ENCODE measurements at places on chromosomes 13 and 19. TPM values are rescaled to one million over a fixed set of nuclear protein-coding genes. Genes with fewer than 3 reads are reported as not detected.

SHISA7 gene
- total RNA-seq = not detected

TEAD2 gene
- 45.3 TPM for total RNA-seq

ALKBH6 gene
- 33.9 TPM for total RNA-seq

ARHGAP45 gene
- total RNA-seq = 0.21 TPM

DNA sequence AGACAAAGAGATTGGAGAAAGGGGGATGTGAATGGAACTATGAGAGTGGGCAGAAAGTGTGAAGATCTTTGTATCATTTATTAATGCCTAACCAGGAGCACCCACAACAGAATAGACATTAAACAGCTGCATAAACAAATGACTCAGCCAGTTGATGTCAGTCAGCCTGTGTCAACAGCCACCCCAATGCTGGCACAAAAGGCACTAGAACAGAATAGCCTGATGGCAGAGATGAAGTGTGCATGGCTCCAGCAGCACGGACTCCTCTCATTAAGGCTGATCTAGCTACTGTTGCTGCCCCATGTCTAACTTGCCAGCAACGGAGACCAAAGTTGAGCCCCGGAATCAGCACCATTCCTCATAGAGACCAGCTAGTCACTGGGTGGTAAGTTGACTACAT, 7.8 kb downstream of the CPB2 start:
- peak; percentile 53 for DNase-seq

DNA sequence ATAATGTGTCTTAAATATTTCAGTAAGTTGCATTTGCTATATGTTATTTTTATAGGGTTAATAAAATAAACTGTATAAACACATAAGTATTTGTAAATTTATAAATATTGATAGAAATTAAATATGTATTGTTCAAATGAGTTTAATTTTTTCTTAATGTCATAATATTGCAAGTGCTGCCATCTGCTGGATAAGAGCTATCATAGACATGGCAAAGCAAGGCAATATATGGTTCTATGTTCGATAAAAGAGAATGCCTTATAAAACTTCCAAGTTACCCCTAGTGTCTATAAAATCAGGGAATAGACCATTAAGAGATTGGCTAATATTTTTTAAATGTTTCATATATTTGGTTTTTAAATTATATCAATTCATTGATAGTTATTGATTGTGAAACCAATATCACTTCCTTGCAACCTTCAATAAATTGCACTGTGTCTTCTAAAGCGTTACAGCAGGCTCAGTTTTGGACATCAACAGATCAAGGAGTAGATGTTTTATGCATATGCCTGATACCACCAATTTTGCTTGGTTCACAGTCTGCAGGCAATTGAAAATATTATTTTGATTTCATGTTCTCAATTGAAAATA, 29.0 kb upstream of the SLITRK6 start:
- DNase-seq = peak; percentile 34

- peak; percentile 10 for DNase-seq
Observed at GRCh38 chr13:67273001-67273400, 42.9 kb upstream of the PCDH9 start.

GRCh38 chr13:73973156-73973555, 161.0 kb downstream of the KLF12 start:
- DNase-seq = no peak

DNA sequence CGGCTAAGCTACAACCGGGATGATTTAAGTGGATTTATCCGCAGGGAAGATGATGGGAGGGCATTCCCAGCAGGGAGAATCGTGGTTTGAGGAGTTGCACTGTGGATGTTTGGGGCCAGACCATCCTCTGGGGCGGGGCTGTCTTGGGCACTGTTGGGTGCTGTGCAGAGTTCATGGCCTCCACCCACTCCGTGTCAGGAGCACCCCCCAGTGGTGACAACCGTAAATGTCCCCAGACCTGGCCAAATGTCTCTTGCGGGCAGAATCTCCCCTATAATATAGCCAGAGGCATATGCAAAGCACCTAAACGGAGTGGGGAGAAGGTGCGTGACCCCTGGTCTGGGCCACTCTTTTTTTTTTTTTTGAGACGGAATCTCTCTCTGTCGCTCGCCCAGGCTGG, 40.2 kb downstream of the SMIM24 start:
- peak; percentile 46 for DNase-seq

DNA sequence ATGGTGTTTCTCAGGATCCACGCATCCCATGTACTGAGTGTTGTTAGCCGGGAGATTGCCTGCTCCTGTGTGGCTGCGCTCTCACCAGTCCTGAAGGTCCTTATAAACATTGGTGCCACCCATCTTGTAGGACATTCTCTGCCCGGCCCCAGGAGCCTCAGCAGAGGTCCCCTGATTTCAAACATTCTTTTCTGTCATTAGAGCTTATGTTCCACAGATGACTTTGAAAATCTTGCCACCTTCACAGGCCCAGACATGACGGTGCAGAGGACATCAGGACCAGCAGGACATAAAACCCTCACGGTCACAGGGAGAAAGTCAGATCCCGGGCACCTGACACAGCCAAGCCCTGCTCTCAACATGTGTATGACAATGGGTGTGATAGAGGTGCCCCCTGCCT, 33.2 kb upstream of the PEPD start:
- DNase-seq = no peak

DNA sequence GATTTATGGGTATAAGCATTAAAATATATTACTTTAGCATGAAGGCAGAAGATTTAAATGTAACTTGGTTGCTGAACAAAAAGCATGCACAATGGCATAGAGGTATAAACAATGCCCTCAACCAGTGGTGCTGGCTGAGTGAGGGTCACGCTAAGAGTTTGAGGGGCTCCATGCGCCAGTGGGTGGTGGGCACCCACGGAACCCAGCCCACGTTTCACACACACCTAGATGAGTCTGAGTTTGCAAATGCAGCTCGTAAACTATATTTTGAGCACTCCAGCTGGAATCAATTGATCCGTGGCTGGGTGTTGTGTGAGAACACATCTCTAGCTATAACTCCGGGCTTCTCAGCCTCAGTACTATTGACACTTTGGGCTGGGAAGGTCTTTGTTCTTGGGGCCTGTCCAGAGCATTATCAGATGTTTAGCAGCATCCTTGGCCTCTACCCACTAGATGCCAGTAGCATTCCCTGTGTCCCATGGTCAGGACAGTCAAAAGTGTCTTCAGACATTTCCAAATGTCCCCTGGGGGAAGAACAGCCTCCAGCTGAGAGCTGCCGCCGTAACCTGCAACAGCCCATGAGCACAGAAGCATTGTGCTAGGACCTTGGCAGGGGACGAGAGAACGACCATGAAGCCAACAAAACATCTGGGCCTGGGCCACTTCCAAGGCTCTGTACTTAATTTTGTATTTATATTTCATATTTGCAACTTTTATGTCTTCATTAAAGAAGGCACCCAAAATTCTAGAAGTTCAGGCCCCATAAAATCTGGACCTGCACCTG, 108.1 kb upstream of the SOX1 start:
- no peak for DNase-seq

- no peak for DNase-seq
Observed at GRCh38 chr13:71274923-71275608, 591.9 kb downstream of the DACH1 start.

GRCh38 chr13:72541674-72542073, 185.8 kb downstream of the MZT1 start:
- no peak for DNase-seq

DNA sequence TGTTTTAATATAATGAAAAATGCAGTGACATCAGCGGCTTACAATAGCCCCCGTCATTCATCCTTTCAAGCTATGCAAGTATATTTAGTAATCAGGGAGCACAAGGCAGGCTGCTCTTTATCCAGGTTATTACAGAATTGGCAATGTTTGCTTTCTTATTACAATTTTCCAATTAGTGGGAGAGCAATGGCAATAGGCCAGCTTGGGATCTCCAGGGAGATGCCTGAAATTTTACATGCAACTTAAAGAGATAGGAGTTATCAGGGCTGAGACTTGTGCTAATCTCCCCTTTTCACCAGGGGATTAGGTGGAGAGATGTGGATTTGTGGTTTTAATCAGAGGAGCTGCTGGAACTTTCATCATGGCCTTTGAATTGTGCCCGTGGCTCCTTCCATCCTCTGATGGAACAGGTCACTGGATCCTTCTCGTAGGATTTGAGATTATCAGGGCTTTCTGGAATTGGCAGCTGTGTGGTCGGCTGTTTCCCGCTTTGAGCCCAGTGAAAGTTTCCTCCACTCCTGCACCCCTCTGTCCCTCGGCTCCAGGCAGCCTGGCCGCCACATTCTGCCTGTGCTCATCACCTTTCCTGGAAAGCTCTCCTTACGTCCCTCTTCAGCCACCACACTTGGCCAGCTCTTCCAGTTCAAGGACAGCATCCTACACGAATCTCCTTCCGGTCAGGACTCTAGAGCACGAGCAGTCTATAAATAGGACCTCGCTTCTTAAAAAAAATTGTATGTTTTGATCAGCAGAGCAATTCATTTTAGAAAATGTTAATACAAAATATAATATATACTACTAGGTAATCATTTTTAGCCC, 47.0 kb downstream of the CBY2 start:
- DNase-seq = no peak

Data from myocyte (in vitro differentiated cells).